ENCODE measurements at places on chromosomes 12 and 14. TPM values are rescaled to one million over a fixed set of nuclear protein-coding genes. Genes with fewer than 3 reads are reported as not detected.

GRCh38 chr12:55676707-55677106 is 31.0 kb downstream of the ITGA7 start:
- no peak for DNase-seq

- DNase-seq, result no peak
Measured at GRCh38 chr14:51432302-51432948, 192.4 kb downstream of the TMX1 start.

DNA sequence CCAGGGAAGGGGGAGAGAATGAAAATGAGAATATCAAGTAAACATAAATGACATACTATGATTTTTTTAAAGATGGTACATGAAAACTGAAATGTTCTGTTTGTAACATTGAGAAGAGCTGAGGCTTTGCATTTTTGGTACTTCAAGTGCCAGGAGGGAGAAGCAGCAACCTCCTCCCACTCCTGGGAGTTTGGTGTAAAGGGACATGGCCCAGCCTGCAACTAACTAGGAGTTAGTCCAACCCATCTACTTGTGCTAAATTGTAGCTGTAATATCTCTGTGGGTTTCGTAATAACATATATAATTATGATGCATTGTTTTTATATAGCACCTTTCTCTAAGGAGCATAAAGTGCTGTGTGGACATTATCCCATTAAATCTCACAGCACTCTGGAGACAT is 517.5 kb downstream of the NELL2 start:
- no peak for DNase-seq

DNA sequence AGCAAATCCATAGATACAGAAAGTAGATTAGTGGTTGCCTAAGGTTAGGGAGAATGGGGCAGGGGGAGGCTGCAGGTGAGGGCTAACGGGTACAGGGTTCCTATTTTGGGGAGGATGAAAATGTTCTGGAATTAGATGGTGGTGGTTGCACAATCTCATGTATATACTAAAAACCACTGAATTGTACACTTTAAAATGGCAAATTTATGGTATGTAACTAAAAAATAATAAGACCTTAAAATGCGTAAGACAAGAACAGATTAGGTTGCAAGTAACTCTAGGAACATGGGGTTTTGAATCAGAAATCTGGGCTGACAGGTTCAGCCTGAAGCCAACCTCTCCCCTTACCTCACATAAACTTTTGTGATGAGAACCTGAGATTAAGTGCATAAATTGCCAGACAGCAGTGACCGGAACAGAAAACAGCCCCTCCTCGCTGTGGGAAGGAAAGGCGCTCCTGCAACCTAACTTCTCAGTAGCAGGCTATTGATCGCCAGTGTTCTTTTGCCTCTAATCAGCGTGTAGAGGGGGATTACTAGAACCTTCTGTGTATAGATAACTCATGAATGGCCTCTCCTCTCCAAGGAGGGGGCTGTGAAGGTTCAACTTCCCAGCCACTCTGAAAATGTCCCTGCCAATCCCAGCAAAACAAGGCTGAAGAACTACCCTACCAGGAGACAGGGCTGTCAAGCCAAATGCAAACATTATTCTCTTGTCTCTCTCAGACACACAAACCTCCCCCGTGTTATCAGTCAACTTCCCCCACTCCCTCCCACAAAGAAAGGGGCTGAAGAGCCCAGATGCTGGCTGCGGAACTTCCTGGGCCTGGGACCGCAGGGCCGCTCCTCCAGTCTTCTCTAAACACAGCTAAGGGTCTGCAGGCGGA is 1.9 kb downstream of the SSH1 start:
- DNase-seq, result no peak

GRCh38 chr14:22155571-22155970 is 433.5 kb downstream of the DAD1 start:
- DNase-seq, result no peak

- DNase-seq, result peak; percentile 68
Measured at GRCh38 chr14:32559590-32559989, 230.5 kb downstream of the AKAP6 start.

DNA sequence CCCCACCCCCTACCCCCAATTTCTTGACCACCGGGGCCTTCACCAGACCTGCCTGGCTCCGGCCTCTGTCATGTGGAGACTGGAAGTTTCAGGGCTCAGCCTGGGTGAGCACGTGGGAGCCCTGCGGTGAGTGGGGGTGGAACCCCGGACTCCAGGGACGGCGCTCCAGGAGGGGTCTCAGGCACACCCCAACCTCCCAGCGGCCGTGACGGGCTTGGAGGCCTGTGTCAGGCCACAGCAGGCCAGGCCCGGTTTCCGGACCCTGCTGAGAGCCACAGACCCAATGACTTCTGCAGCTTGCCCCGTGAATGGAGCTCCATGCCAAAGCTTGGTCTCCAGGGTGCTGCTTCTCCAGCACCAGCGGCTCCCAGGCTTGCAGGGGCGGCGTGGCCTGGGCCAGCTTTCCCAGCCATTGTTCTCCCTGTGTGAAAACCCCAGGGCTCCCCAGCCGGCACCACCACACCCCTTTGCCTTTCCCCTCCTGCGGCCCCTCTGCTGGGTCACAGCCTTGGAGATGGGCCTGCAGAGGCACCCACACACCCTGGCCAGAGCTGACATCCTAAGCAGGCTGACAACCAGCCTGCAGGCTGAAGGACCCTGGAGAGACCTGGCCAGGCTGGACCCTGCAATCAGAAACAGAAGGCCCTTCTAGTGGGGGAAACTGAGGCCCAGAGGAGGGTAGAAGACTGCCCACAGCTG is 186.2 kb upstream of the C14orf180 start:
- no peak for DNase-seq

GRCh38 chr12:97177481-97177880 is 270.4 kb downstream of the NEDD1 start:
- no peak for DNase-seq

DNA sequence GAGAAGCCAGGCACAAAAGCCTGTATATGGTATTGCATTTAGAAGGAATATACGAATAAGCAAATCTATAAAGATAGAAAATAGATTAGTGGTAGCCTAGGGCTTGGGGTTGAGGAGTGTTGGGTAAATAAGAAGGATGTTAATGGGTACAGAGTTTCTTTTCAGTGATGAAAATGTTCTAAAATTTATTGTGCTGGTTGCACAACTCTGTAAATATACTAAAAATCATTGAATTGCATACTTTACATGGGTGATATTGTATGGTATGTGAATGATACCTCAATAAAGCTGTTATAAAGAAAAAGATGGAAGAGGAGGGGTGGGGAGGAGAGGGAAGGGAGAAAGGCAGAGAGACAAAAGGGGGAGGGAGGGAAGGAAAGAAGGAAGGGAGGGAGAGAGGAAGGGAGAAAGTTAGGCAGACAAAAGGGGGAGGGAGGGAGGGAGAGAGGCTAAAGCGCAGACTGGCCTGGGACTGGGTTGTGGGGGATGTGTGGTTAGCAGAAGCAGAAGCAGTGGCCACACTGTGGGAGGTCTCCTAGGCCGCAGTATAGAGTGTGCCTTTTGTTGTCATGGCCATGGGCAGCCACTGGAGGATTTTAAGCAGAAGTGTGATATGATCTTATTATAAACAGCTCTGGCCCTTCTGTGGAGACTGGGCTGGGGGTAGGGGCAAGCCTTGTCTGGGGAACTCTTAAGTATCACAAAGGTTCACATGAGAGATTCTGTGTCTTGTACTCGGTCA is 73.6 kb upstream of the ELK3 start:
- no peak for DNase-seq

GRCh38 chr14:71532790-71533189 is 399.4 kb upstream of the RGS6 start:
- DNase-seq, result no peak

DNA sequence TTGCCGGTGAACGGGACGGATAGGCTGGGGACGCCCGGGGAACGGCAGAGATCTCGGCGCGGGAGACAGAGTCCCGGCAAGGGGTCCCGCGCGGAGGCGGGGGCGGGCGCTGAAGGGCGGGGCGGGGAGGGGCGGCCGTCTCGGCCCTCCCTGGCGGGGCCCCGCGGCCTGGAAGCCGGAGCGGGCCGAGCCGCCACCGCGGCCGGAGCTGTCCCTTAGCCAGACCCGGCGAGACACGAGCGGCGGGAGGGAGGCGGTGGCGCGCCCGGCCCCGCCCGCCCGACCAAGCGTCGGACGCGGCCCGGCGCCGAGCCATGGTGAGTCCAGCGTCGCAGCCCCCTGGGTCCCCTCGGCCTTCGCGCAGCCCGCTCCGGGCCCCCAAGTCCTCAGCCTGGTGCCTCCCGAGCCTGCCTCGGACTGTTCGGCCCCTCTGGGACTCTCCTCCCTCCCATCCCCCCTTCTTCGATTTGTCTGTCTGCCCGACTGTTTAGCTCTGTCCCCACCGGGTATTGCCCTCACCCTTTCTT is at the start of gene ARHGEF40:
Gene ARHGEF40 (plus strand): TSS at position 222 of the 527 bp plus-strand sequence. CDS start 93 bp downstream, at position 315.
- DNase-seq, result peak; percentile 75

DNA sequence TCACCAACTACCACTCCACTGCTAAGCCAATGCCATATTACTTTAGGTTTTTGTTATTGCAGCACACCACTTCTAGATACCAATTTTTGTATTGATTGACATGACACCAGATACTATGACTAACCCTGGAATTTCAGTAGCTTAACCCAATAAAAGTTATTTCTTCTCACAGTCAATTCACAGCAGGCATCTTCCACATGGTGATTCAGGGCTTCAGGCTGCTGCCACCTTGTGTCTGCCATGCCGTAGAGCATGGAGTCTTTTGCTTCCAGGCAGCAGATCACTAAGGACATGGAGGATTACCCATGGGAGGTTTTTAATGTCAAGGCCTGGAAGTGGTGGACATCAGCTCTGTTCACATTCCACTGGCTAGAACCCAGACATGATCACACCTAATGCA is 56.4 kb upstream of the LTA4H start:
- no peak for DNase-seq

DNA sequence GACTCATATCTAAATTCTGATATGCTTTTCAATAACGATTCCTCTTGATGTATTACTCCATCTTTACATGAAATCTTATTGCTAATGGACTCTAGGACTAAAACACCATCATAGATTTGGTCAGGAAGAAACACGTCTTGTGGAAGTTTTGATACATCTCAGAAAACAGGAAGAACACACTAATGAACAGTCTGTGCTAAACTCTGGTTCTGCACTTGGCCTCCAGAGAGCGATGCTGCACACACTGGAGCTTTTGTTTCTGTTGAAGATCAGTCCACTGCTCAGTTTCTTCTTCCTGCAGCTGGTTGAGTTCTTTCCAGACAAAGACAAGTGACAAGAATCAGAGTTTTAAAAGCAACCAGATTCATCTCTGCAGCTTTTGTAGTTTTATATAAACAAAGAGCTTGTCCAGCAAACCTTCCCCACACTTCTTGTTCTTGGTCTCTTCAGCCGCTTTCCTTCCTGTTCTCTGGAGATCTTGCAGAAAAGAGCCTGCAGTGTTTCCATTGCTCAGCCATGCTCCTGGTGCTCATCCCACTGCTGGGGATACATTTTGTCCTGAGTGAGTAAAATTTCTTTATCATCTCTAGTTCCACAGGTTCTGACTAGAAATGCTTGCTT is 229.1 kb upstream of the OR4E1 start:
- no peak for DNase-seq

DNA sequence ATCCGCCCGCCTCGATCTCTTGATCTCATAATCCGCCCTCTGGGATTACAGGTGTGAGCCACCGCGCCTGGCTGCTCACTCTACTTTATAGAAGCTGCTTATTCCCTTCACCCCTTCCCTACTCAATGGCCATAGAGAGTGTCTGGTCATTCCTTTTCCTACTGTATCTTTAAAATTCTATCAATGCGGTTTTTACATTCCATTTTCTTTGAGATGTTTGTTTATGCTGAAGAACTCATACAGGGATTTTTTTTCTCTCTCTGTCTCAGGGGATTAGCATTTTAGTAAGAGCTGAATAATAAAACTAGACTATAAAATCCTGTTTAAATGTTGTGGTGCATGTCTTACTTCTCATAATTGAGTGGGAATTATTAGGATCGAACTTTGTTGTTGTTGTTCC is 218.6 kb upstream of the FOXN3 start:
- DNase-seq, result no peak

DNA sequence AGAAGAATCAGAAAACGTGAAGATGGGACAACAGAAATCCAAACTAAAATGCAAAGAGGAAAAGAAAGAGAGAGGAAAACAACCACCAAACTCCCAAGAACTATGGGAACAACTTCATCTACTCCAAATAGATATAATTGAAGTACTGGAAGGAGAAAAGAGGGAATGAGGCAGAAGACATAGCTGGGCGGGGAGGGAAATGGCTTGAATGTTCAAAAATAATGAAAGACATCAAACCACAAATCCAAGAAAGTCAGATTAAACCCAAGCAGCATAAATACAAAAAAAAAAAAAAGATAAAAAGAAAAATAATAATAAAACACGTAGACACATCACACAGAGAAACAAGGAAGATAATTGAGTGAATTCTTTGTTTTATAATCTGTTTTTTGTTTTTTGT is 12.3 kb upstream of the HSP90B1 start:
- no peak for DNase-seq

GRCh38 chr14:91056361-91056760 is 4.1 kb downstream of the RPS6KA5 start:
- DNase-seq, result no peak

DNA sequence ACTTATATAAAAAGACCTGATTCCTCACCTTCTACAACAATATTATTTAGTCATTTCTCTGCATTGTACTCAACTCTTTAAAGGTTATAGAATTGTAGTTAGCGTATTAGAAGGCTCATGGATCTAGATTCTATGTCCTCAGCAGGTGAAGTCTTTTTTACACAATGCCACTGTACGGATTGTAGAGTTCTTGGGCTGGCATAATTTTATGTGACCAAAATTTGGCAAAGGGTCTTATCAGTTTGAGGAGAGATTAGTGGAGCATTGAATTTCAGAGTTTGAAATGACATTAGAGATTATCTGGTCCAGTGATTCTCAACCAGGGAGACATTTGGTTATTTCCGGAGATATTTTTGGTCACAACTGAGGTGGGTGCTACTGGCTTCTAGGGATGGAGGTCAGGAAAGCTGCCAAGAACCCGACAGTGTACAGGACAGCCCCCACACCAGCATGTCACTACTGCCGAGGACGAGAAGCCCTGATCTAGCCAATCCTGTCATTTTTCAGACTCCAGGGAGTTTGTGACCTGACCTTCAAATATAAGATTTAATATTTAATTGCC is 63.9 kb downstream of the BICD1 start:
- DNase-seq, result no peak

GRCh38 chr12:94875525-94875924 is 128.0 kb downstream of the NDUFA12 start:
- DNase-seq, result no peak

- DNase-seq, result no peak
Measured at GRCh38 chr12:103373088-103373523, 122.7 kb downstream of the C12orf42 start.

The KRT8 gene
- 94.6 TPM for total RNA-seq

The SOAT2 gene
- not detected for total RNA-seq

The TSPAN19 gene
- 3.4 TPM for total RNA-seq

The SLC16A7 gene
- 41.2 TPM for total RNA-seq

The GAPDH gene
- total RNA-seq, result 4,076 TPM

The KRT75 gene
- total RNA-seq, result not detected

The VTI1B gene
- 44.8 TPM for total RNA-seq

The AJUBA gene
- 69.1 TPM for total RNA-seq

The KRT78 gene
- 8.7 TPM for total RNA-seq

The PRKAB1 gene
- 16.1 TPM for total RNA-seq
